ENCODE measurements at places on chromosomes 6 and 20.

DNA sequence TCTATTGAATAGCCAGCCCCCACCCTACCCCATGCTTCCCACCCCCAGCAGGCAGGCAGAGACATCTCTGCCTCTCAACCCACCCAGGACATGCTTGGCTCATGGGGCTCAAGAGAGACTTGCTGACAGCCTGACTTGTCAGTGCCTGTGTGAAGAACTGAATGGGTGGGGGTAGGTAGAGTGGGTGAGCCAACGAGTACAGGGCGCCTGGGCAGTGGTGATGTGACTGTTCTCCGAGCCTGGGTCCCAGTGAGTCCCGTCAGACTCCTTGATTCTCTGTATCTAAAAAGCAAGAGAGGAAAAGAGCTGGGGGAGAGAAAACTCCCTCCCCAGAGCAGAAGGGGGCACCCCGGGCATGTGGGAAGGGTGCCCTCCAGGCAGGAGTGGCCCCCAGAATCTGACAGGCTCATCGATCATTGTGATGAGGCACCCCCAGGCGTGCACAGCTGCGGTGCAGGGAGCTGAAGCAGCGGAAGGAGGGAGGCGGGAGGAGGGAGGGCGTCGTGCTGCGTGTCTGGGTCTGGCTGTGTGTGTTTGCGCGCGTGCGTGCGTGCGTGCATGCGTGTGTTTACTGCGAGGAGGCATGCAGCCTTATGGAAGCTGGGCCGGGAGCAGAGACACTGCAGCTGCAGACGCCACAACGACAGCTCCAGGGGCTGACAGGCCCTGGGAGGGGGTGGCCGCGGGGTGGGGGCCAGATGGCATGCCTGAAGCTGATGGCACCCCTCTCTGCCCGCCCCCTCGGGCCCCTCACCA, 40.2 kb downstream of the FOXP4 start:
- DNase-seq, result no peak

GRCh38 chr6:43395776-43396175, 26.3 kb upstream of the ZNF318 start:
- DNase-seq, result no peak

DNA sequence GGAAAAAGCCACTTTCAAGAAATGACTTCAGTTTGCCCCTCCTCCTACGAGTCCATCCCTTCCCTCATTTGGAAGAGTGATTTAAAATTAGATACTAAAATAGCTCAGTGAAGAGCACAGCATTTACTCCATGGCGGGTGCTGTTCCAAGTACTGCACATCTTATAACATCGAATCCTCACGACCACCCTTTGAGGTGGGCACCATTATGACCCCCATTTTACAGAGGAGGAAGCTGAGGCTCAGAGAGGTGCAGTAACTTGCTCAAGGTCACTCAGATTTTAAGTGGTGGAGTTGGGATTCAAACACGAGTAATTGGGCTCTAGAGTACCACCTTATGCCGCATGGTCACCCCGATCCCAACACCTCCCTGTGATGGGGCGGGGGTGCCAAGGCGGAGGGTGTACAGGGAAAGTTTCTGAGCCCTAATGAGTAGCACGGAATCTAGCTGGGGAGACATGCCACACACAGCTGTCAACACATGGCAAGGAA, 25.5 kb downstream of the TTBK1 start:
- no peak for DNase-seq

- DNase-seq, result no peak
Measured at GRCh38 chr20:44151621-44152416, 35.2 kb downstream of the JPH2 start.

DNA sequence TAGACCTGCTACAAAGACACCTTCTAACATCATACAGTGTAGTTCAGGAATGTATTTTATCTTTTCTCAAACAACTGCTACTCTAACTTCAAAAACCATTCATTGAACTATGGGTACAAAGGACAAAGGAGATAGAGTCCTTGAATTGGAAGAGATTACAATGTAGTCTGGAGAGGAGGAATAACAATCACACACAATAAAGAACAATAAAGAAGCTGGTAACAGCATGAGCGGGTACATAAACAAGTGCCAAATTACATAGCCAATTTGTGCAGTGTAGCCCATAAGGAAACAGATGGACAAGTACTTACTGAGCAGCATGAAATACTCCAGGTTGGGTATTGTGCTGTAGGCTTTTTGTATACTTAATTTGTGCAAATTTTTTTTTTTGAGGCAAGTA, 44.3 kb downstream of the OSTM1 start:
- DNase-seq, result no peak

DNA sequence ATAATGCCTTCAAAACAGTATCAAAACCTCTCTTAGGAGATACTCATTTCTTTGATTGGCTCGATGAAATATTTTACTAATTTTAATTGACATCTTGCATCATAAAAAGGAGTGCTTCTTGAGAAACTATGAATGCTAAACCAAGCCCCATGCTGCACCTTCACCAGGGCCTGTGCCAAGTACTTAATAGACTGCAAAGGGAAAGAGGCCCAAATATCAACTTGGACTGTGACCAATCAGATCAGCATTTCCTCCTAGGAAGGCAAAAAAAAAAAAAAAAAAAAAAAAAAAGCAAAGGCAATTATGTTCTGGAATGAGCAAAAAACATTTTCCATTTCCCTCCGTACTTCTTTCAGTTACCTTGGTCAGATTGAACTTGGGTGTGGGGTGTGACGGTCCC, 253.0 kb upstream of the SOX4 start:
- DNase-seq, result no peak

DNA sequence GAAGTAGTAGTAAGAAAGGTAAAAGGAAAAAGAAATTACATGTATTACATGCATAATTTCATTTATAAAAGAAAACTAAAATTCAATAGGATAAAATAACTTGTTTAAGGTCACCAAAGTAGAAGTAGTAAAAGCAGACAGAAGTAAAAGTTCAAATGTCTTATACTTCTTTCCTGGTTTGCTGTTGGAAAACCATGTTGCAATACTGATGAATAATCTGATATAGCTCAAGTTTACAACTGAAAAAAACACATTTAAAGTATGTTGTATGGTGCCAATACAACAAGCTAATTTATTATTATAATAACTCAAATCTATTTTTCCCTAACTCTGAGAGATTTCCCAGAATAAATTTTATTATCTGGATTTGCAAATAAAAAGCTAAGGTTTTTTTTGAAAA, 78.3 kb downstream of the PHIP start:
- DNase-seq, result no peak

GRCh38 chr20:6994452-6994851, 227.0 kb downstream of the BMP2 start:
- no peak for DNase-seq

- DNase-seq, result no peak
Measured at GRCh38 chr6:3798055-3798919, 46.8 kb upstream of the PXDC1 start.

- DNase-seq, result no peak
Measured at GRCh38 chr20:20188647-20189046, 136.3 kb downstream of the CFAP61 start.

- no peak for DNase-seq
Measured at GRCh38 chr6:142867355-142867801, 77.6 kb downstream of the HIVEP2 start.

- DNase-seq, result no peak
Measured at GRCh38 chr6:161186173-161186769, 87.6 kb downstream of the AGPAT4 start.

DNA sequence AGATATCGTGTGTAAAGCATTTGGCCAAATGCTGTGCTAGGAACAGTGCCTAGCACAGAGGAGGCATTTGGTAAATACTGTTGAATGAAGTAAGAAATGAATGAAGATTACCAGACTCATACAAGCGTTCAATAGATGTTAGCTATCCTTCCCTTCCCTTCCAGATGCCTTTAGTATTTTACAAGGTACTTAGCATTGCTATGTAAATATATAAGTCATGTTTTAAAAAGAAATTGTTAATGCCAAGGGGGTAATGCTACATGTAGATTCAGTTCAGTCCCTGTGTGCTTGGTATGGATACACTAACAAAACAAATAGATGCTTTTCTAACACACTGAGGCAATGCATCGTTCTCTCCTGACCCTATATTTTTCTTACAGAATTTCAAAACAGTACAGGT, 407.2 kb downstream of the ADGRB3 start:
- no peak for DNase-seq

GRCh38 chr6:137982418-137983189, 115.5 kb downstream of the TNFAIP3 start:
- DNase-seq, result peak; percentile 27

DNA sequence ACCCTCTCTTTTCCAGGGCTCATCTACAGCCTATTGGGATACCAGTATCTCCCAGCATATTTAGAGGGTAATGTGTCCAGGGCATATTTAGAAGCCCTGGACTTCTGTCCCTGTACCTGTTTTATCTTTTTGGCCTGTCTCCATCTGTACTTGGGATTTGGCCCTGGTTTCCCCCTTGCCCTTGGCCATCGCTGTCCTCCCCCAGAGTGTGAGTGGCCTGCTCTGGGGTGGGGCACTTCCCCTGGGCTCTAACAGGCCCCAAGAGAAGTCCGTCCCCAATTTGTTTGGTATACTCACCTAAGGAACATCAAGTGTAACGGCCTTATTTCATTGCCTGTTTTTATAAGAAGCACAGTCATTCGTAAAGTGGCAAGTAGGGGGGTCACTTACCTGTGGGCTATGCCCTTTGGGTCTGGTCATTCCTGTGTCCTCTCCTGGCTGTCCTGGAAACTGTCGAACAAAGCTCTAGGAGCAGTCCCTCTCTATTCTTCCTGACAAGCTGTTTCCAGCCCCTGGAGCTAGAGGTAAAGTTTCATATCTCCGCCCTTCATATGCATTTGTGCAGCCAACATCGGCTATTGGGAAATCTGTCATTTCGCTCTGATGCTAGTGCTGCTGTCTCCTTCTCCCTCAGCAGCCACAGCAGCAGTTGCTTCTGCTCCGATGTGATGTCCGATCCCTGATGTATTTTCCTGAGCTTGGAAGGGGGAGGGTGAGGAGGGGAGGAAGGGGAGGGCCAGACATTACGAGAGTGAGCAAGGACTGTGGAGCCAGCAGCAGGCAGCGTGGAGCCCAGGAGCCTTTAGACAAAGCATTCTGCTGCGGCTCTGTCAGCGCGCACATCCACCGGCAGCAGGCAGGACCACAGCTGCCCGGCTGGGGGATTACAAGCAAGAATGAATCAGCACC, 83.4 kb downstream of the TCP11 start:
- DNase-seq, result no peak

DNA sequence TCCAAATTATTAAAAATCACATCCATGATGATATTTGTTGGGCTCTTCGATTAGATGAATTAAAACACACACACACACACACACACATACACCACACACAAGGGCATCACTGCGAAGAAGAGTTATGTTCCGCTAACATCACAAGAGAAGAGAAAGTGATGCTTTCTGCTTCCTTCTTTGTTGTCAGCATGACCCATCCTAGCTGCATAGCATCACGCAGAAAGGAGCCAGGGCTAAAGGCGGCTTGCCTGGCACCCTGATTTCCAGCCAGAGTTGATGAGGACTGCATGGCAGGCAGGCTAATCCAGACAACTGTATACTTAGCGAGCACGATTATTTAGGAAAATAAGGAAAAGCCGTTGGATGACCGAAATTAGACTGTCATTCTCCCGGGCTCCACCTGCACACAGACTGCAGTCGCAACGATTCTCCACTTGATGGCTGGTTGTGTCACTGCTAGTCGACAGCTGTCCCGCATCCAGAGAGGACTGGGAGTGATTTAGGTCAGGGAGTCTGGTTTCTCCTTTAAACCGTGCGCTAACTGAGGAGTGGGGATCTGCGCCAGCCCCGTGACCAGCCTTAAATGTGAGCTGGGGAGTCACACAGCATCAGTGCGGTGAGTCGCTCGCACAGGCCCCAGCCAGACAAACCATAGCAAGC, 70.6 kb upstream of the SOX4 start:
- no peak for DNase-seq

DNA sequence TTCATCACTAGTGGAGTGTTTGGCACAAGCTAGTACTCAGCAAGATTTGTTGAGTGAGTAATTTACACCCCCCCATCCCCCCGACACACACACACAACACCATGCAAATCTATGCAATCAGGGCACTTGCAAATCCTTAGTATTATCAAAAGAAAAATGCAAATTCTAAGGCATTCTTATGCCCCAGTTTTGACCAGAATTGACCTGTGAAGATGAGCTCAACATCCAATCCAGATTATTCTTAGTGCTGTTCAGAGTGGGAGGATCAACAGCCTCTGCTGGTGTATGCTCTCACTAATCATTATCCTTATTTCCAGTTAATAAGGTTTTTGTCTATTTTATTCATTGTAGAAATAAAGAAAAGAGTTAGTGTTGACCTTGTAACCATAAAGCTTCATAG, 185.4 kb downstream of the PLCB1 start:
- DNase-seq, result no peak

- DNase-seq, result no peak
Measured at GRCh38 chr6:134994431-134994830, 44.5 kb upstream of the ALDH8A1 start.

DNA sequence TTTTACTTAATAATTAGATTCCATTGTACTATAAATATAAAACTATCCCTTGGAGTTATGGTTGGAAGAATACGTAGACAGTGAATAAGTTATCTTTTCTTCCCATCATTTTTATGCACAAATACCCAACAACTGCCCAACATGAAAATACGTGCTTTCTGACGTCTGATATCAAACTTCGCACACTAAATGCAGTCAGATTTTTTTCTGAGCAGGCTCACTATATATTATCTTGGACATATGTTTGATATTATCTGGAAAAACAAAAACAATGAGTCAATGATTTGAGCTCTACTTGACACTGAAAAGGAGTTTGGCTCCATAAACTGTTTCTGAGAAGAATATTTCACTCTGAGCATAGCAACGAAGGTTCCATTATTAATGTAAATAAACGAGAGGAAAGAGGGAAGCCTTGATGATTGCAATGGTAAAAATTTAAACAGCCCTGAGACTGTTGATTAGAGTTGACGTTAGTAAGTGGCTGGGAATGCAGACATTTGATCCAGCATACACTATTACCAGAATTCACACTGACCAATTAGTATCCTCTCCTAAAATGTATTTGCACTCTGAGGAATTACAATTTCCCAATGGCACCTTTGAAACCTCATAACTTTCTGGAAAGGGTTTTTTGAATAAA, 1090.0 kb downstream of the EPHA7 start:
- DNase-seq, result no peak
